ENCODE measurements at places on chromosomes 6 and 20.

GRCh38 chr6:31617010-31617409 is 2.0 kb downstream of the AIF1 start:
- DNase-seq: no peak

- DNase-seq: no peak
Observed at GRCh38 chr20:50277064-50277415, 86.4 kb downstream of the CEBPB start.

GRCh38 chr6:153328194-153328593 is 197.1 kb upstream of the RGS17 start:
- DNase-seq: no peak

DNA sequence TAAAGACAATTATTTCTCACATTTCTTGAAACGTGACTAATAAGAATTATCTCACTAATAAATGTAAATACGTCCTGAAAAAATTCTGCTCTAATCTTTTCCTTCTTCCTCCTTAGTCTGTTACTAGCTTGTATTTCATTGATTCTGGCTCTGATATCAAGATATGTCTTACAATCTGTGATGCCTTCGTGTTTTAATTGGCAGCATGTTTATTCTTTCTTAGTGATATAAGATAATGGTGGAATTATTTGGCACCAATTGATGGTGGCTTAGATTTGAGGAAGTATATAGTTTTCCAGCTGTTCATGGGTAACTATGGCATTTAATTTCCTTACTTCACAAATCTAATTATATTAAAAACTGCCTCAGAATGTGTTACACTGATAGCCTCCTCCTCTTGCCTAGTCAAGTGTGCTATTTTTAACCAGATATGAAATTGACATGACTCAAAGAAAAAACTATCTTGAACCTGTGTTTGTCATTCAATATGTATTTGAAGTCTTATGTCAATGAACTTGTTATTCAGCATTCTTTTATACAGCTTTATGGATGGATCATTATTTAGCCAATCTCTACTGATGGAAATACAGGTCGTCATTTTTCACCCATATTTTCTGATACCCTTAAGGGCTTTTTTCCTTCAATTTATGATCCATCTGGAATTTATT is 5.3 kb downstream of the CCNC start:
- DNase-seq: no peak
